ENCODE measurements at places on chromosomes 2 and 18. TPM values are rescaled to one million over a fixed set of nuclear protein-coding genes. Genes with fewer than 3 reads are reported as not detected.

The CFAP65 gene
- not detected for polyA plus RNA-seq

- H3K4me1 ChIP-seq: peaks cover 32% of the 10 kb centered on the region
- no peak overlapping the region for H3K4me3 ChIP-seq
- H3K36me3 ChIP-seq: peaks cover 27% of the 10 kb centered on the region
- H3K27me3 ChIP-seq: no peaks in the 10 kb centered on the region
Measured at GRCh38 chr2:202682274-202682673, 47.5 kb downstream of the FAM117B start.

- peaks cover 11% of the 10 kb centered on the region for H3K27me3 ChIP-seq
- H3K36me3 ChIP-seq: no peaks in the 10 kb centered on the region
- DNase-seq: no peak
- H3K4me3 ChIP-seq: no peak overlapping the region
- peaks cover 8% of the 10 kb centered on the region for H3K4me1 ChIP-seq
Measured at GRCh38 chr18:23087352-23087751, 47.9 kb upstream of the CABLES1 start.

- no peak for DNase-seq
- no peak overlapping the region for H3K27ac ChIP-seq
- H3K27me3 ChIP-seq: no peaks in the 10 kb centered on the region
- no peaks in the 10 kb centered on the region for H3K36me3 ChIP-seq
Measured at GRCh38 chr2:159322419-159322818, 35.9 kb upstream of the WDSUB1 start.

GRCh38 chr2:136327162-136327852 lies 209.4 kb upstream of the CXCR4 start:
- H3K36me3 ChIP-seq: no peaks in the 10 kb centered on the region
- H3K4me3 ChIP-seq: peak overlapping the region; percentile 74
- no peaks in the 10 kb centered on the region for H3K27me3 ChIP-seq
- peak overlapping the region; percentile 84 for H3K27ac ChIP-seq

DNA sequence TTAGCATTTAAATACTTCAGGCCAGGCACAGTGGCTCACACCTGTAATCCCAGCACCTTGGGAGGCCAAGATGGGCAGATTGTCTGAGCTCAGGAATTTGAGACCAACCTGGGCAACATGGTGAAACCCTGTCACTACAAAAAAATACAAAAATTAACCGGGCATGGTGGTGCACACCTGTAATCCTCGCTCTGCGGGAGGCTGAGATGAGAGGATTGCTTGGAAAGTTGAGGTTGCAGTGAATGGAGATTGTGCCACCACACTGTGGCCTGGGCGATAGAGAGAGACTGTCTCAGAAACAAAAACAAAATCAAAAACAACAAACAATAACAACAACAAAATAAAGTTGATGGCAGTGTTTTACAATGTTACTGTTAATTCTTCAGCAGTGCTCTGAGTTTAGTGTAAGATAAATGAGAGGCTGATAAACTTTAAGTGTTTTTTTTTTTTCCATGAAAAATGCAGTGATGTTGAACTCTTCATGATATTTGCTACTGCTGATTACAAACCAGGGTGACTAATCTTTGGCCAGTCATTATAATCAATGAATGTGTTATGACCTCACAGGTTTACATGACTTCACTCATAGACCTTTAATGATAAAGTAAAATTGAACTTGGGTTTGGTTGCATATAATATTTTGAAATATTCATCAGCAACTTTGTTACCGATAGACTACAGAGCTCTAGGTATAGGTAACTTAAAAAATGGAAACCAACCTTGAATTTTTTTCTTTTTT lies 2.5 kb downstream of the ITGAV start:
- no peak overlapping the region for H3K4me3 ChIP-seq
- no peak overlapping the region for H3K27ac ChIP-seq
- no peaks in the 10 kb centered on the region for H3K27me3 ChIP-seq
- no peaks in the 10 kb centered on the region for H3K36me3 ChIP-seq
- no peak for DNase-seq
- H3K4me1 ChIP-seq: peaks cover 28% of the 10 kb centered on the region

- H3K4me3 ChIP-seq: no peak overlapping the region
- peaks cover 45% of the 10 kb centered on the region for H3K27me3 ChIP-seq
- no peaks in the 10 kb centered on the region for H3K36me3 ChIP-seq
- H3K27ac ChIP-seq: no peak overlapping the region
- peaks cover 7% of the 10 kb centered on the region for H3K4me1 ChIP-seq
- DNase-seq: no peak
Measured at GRCh38 chr18:37529863-37530262, 35.7 kb downstream of the CELF4 start.

Data from naive B cell (primary cell).